Umbilical cord (tissue), 2 donors: ENCODE measurements at places on chromosomes 6 and 20. TPM values are rescaled to one million over a fixed set of nuclear protein-coding genes. Genes with fewer than 3 reads are reported as not detected.

DNA sequence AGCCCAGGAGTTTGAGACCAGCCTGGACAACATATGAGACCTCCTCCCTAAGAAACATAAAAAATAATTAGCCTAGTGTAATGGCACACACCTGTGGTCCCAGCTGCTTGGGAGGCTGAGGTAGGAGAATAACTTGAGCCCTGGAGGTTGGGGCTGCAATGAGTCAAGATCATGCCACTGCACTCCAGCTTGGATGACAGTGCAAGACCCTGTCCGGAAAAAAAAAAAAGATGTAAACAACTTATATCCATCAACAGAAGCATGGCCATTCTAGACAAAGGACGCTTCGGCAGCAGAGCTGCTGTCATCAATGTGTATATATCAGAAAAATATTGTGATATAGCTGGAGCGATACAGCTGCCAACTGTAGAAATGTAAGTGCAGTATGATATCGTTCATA lies 59.6 kb upstream of the ARID1B start:
- no peak for DNase-seq

GRCh38 chr6:107805504-107805903 lies 18.6 kb downstream of the SCML4 start:
- peak; percentile 19 for DNase-seq

- no peak for DNase-seq
Measured at GRCh38 chr6:142026471-142026870, 106.3 kb upstream of the GJE1 start.

- DNase-seq = peak; percentile 62
Measured at GRCh38 chr6:134249239-134249758, 68.6 kb downstream of the SGK1 start.

- no peak for DNase-seq
Measured at GRCh38 chr6:75418233-75418632, 75.4 kb downstream of the FILIP1 start.

GRCh38 chr6:16527691-16528090 lies 233.6 kb downstream of the ATXN1 start:
- no peak for DNase-seq

The GOPC gene
- 50.3 TPM for total RNA-seq

DNA sequence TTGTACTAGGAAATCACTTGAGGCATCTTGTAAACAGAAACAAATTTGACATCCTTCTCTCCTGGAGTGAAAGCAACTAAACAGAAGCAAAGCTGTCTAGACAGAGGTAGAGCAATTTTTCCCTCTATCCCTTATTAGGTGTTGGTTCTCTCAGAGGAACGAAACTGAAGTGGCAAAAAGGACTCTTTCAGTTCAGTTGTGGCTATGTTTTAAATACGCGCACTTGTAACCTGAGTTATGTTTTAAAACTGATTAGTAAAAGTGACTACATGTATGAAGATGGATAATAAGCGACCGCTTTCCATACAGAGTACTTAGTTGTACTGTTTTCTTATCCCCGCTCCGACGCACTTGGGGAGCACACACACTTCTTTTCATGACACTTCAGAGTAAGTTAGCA lies 551.0 kb downstream of the PHF3 start:
- DNase-seq = no peak

The MAS1 gene
- 1.7 TPM for total RNA-seq

DNA sequence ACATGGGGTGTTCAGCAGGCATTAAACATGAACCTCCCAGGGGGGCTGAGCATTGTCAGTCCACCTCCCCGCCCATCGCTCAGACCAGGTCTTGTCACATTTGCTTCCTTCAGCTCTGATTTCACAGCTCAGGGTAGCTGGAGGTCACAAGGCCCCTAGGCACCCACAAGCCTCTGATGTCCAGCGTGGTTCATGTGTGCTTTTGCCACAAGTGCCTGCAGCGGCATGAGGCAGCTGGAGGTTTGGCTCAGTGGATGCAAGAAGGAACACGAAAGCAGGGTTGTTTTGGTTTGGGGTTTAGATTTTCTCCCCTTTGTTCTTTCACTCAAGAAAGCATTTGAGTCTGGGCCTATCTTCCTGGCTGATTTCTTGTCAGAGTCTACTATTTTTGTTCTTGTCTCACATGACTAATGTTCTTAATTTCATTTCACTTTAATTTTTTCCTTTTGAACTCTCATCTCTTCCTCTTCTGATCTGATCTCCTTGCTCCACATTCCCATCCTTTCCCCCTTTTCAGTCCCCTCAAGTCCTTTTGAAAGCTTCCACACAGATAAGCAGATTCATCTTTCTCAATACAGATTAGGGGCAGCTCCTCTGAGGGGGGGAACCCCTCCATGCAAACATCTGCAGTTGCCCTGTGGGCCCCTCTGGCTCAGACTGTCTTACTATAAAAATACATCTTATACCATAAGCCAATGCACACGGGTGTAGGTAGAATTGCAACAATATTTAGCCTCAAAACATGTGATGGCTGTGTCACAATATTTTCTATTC lies 68.1 kb upstream of the CEP85L start:
- DNase-seq = peak; percentile 82

The HSPA1L gene
- total RNA-seq = 1.4 TPM

DNA sequence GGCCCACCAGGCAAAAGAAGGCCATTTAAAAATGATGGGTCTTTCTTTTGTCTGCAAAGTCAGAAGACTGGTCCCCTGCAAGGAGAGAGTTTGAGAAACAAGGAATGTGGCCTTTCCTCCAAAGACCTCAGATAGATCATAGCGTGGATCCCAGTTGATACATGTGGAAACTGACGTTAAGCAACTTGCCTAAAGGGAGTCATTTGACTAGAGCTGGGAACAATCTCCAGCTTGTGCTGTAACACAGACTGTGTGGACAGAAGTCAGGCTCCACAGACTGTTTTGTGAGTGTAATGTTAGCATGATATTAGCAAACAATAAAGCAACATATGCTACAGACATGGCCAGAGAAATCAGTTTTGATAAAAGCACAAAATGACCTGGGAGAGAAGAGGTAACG lies 140.4 kb upstream of the CITED2 start:
- DNase-seq = no peak

GRCh38 chr6:20186981-20187380 lies 25.3 kb downstream of the MBOAT1 start:
- DNase-seq = no peak

The NOTCH4 gene
- total RNA-seq = 6.7 TPM

DNA sequence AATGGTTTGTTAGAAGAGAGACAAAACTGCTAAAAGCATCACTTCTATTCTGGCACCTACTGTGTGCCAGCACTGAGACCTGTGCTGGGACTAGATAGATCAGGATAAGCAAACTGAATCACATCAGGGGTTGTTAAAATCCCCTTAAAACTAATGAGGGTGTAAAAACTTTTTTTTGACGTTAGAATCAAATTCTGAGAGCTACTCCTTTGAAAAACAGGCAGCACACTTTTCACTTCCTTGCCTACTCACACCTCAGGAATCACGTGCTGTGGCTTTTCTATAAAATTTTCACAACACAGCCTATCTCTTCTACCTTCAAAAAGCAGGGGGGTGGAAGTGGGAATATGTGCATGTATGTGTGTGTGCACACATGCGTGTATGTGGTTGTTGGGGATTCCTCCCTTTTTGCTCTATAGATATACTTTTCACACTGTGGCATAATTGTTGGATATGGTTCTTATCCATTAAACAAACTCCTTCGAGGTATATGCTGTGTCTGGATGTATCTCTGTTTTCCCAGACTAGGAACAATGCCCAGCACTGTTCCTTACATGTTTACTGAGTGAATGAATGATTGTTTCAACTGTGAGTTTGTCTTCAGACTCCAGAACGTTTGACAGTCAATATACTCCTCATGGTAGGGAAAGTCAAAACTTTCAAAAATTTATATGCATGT lies 105.4 kb downstream of the FYN start:
- DNase-seq = no peak

DNA sequence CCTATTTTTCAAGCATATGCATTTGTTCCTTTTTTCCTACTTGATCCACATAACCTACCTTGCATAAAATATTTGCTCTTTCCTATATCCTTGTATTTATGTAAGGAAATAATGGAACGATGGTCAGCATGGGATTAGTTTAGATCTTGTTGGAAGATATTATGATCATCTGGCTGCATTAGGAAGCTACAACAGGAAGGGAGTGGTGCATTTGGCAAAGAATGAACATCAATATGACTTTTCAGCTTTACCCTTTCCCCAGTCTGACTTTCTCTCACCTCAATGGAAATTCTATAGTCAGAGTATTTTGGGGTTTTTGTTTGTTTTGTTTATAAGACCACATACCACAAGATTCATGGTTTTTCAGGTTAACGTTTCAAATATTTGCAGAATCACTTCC lies 66.0 kb downstream of the HS3ST5 start:
- DNase-seq = no peak

DNA sequence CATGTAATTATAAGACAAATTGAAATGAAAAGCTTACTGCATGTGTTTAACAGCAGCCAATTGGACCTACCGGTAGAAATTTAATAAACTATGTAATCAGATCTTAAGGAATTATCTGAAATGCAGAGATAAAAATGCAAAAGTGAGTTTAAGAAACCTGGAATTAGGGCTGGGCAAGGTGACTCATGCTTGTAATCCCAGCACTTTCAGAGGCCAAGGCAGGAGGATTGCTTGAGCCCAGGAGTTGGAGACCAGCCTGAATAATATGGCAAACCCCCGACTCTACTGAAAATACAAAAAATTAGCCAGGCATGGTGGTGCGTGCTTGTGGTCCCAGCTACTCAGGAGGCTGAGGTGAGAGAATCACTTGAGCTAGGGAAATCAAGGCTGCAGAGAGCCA lies 74.1 kb downstream of the HFE start:
- no peak for DNase-seq

The SIRPD gene
- 4.3 TPM for total RNA-seq

The TPX2 gene
- 5.3 TPM for total RNA-seq
